Activated CD8-positive, alpha-beta T cell treated with anti-CD3 and anti-CD28 coated beads for 36 hours (primary cell): ENCODE measurements at places on chromosomes 6 and 20. TPM values are rescaled to one million over a fixed set of nuclear protein-coding genes. Genes with fewer than 3 reads are reported as not detected.

DNA sequence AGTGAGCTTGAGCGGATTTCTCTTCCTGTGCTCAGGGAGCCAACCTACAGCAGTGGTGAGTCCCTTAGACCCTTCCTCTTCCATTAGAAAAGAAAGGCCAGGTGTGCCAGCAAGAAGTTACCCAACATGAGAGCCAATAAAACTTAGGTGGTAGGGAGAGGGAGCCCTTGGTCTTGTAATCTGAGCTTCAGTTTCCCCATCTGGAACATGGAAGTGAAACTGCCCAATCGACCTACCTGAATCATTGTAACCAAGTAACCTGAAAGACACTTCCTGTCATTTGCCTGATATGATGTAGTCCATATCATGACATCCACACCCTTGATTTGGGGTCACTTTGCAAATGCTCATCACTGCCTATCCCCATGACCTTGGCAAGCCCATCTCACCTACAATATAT lies 66.4 kb downstream of the MDGA1 start:
- DNase-seq = no peak

GRCh38 chr6:140276133-140276532 lies 901.7 kb upstream of the CITED2 start:
- DNase-seq = no peak

The DLL1 gene
- total RNA-seq = 1.9 TPM

DNA sequence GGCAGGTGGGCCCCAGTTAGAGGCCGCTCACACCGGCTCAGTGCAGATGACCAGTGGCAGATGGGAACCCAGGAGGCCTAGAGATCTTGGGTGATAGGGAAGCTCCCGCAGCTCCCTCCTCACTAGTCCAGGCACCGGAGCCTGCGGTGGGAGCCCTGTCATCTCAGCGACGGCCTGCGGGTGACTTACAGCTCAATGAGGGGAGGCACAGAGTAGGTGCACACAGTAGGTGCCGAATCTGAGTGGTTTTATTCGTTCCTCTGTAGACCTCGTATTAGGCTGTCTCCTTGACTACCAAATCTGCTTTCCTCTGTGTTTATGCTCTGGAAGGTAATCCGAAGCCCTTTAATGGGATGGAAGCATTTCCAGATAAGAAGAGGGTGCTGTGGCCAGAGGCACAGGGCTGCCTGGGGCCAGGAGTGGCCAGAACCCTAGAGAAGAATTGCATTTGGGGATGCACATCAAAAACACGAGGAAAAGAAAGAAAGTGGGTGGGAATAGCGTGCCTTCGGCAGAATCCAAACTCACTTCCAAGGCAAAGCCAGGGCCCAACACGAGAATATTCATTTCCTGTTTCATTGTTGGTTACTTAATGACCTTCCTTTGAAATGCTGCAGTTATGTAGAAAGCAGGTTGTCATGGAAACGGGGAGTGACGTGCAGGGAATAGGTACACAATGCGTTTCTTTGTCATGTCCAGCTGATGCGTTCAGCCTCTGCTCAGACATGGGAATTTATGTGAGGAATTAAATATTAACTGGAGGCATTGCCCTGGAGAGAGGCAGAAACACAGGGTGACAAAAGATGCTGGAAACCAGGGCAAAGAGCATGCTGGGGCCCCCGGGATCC lies 24.7 kb downstream of the MYT1 start:
- no peak for DNase-seq

The EYA2 gene
- total RNA-seq = not detected

DNA sequence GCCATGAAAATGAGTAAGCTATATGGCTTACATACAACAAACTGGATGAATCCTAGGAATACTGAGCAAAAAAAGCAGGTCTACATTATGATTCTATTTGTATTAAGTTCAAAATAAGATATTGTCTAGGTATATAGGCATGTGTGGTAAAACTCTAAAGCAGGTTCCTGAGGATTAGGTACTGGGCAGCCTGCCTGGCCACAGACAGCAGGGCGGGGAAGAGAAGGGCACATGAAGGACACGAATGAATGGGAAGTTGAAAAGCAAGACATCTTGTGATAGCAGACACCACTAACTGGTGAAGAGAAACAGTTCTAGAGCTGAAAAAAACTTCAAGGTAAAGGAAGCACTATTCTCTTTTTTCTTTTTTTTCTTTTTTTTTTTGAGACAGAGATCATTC lies 72.6 kb upstream of the SLC4A11 start:
- DNase-seq = no peak

The GNAS-AS1 gene
- total RNA-seq = 2.0 TPM

The KCNK16 gene
- not detected for total RNA-seq

GRCh38 chr20:36827541-36828279 lies 48.2 kb upstream of the TLDC2 start:
- no peak for DNase-seq

- DNase-seq = no peak
These were observed 654 bp downstream of the CST11 start for GRCh38 chr20:23451956-23452487.

The HDGFL1 gene
- total RNA-seq = not detected

DNA sequence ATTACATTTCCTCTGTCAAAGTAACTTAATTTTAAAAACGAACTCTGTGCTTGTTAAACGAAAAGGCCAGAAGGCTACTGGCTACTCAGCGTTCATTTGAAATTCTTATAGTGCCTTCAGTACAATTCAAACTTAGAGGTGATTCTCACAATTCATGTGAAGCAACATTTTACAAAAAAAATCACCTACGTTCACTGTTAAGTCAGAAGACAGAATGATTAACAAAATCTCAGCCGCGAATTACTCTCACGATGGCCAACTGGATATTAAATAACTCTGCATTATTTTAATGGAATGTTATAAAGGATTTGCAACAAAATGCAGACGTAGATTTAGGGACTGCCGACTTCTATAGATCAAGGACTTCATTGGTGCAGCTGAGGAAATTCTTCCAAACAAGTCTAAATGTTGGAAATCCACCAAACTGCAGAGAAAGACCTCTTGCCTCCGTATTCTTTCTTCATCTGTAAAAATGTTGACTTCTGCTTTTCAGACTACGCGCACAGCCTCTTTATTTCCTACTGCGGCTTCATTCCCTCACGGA lies 1.6 kb upstream of the QKI start:
- no peak for DNase-seq

- no peak for DNase-seq
These were observed 251.4 kb downstream of the PRL start for GRCh38 chr6:22045261-22045912.

The HAO1 gene
- not detected for total RNA-seq

DNA sequence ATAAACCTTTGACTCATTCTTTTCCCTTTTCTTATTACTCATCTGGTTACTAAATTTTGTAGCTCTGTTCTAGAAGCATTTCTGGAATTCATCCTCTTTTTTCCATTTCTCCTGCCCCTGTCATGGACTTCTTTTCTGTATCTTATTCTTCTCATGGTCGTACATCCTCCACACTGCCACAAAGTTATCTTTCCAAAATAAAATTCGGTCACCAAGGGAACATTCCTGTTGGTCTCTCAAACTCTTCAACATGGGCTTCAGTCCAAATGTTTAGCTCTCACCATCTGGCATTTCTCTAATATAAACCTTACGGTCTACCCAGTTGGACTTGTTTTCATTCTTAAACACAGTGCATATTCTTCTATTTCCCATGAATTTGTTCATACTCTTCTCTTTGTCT lies 428.8 kb upstream of the ID4 start:
- DNase-seq = no peak

DNA sequence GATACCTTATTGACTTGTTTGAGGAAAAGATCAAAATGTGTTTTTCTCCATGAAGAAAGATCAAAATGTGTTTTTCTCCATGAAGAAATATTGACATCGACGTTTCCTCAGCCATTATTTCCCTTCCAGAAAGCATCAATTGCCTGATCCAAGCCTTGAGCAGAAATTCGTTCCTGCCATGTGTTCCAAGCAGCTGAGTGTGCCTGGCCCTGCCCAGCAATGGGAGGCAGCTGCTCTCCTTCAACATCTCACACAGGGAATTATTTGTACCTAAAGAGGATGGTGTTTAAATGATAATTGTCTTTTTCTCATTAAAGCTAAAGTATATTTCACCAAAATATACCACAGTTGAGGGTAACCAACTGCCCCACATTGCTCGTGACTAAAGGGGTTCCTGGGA lies 7.8 kb upstream of the DUSP22 start:
- DNase-seq = no peak

DNA sequence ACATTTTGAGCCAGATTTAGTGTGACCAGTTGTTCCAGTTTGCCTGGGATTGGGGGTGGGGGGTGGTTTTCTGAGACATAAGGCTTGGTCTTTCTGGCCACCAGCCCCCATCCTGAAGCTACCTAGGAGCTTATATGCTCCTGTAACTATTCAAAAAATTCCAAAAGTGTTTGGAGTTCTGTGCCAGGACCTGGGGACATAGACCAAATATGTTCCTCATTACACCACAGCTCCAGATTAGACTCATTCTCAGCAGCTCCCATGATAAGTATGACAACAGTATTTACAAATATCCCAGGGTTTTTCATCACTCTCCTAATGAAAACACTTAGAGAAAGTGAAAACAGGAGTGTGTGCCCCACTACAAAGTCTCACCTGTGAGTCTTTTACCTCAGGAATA lies 37.8 kb upstream of the RNF144B start:
- DNase-seq = no peak

GRCh38 chr6:11085758-11086435 lies 7.7 kb upstream of the SMIM13 start:
- no peak for DNase-seq

GRCh38 chr6:12635813-12636212 lies 80.8 kb upstream of the PHACTR1 start:
- no peak for DNase-seq

DNA sequence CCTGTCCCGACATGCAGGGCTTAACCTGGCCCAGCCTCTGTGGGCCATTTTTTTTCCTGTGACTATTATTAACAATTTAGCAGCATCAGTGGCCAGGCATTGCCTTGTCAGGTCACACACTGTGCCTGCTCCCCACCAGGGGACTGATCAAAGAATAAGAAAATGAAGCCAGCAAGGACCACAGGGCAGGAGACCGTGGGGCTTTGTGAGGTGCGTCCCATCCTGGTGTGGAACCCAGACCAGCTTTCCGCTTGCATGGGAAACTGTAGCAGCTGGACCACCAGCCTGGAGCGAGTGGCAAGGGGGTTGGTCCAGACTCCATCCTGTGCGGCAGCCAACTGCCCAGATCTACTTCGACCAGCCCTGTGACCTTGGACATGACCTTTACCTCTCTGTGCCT lies 218.3 kb downstream of the ANKRD60 start:
- no peak for DNase-seq

DNA sequence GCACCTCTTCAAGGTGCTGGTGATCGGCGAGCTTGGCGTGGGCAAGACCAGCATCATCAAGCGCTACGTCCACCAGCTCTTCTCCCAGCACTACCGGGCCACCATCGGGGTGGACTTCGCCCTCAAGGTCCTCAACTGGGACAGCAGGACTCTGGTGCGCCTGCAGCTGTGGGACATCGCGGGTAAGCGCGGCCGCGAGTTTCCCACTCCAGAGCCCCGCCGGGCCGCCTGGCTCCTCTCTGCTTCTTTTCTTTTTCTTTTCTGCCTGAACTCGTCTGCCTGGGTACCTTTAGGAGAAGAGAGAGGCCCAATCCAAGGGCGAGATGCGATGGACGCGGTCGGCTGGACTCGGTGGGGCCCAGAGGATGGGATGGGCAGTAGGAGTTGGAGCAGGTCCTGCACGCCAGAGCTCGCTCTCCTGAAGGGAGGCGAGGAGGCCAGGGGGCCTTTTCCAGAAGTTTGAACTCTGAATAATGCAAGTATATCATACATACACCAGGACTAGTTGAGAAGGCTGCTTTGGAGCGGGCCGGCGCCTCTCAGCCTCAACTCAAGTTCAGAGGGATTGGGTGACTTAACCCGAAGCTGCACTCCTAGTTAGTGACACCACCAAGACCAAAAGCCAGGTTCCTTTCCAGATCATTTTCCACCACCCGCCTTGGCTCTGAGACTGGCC lies 445 bp downstream of the RAB32 start:
- DNase-seq = peak; percentile 7

GRCh38 chr6:159036673-159037072 lies 8.1 kb downstream of the TAGAP start:
- DNase-seq = peak; percentile 32

The RBBP8NL gene
- total RNA-seq = not detected
